WERI-Rb-1 (cell line): ENCODE measurements at places on chromosomes 16 and 17.

DNA sequence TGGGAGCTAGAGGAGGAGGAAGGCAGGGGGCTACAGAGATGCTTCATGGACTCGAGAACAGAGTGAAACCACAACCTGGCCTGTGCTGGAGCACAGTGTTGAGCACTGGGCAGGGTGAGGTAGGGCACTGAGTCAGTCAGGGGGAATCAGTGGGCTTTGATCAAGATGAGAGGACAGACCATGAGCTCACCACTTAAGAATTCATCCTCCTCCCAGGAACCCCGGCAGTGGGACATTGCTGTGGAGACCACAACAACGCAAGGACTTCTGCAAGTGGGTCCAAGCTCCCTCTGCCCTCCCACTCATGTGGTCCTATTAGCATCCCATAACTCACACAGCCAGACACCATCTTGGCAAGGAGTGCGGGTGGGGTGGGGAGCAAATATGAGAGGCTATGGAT lies 1.7 kb upstream of the CES5A start:
- DNase-seq, result no peak

- DNase-seq, result no peak
Measured at GRCh38 chr17:39318636-39319035, 82.8 kb downstream of the FBXL20 start.

GRCh38 chr17:32484041-32484461 lies 2.7 kb upstream of the CDK5R1 start:
- no peak for DNase-seq

DNA sequence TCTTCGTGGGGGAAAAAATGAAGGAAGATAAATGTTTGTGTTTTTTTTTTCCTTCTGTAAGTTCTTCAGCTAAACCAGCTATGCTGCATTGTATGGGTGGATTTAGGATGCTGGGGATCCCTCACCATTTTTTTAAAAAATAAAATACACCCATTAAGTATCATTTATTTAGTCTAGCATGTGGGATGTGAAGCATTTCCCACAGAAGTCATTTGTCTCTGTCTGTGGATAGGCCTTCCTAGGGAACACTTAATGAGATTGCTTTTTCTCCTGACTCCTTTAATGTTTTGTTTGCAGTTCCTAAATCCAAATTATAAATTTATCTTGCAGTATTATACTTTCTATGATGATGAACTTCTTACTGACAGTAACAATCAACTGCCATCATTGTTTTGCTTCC lies 146.7 kb downstream of the PPM1E start:
- DNase-seq, result no peak

DNA sequence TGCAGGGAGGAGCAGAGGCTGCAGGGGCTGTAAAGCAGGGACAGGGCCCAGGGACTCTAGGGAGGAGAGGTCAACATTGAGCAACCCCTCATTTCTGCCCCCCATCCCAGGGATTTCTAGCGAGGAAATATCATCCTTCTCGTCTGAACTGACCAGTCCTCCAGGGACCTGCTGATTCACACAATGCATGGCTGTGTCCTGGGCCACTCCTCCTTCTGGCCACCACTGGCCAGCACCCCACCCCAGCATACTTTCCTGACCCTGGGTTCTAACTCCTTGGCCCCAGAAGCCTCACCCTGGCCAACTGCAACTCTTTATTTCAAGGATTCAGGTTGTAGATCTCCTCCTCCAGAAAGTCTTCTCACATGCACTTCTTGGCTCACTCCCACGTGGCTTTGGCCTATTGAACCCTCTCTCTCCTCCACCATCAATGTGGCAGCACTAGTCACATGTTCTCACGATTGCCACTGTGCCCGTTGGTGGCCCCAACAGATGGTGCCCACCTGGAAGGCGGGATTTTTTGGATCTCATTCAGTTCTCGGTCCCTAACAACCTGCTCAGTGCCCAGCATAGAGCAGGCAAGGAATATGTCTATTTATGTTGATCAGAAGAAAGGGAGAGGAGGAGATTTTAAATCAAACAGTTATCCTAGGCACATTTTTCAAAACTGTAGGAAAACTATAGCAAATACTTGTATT lies 41.5 kb downstream of the CUEDC1 start:
- DNase-seq, result no peak

- DNase-seq, result no peak
Measured at GRCh38 chr16:22692916-22693637, 120.9 kb upstream of the HS3ST2 start.

DNA sequence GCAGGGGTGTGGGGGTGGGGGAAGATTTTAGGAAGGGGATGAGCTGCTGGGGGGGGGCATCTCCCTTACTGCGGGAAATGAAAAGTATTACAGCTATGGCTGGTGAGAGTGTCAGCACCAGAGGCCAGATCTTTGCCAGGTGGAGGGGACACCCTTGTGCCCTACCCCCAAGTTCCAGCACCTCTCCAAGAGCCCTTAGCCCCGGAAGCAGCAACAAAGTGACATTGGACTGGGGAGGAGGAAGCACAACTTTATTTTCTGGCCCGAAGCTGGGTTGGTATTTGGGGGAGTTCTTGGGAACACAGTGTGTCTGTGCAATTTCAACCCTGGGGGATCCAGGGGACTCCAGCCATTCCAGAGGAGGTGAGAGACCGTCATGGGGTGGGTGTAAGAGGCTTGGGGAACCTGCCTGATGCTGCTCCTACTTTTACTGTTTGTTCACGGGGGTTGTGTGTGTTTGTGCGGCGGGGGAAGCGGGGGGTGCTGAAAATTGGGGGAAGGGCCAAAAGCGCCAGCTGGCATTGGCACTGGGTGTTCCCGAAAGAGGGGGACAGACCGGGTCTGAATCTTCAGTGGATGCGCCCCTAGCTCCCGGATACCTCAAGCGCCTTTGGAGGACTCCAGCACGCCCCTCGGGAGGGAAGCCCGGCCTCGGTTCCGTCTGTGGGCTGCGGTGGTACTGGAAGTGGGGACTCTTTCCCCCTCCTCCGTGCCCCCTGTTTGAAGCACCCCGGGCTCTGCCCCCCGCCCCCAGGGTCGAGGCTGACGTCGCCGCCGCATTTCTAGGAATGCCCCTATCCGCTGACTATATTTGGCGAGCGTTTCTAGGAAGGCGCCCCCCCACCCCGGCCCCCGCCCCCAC lies 230.3 kb downstream of the MRTFB start:
- no peak for DNase-seq

- no peak for DNase-seq
Measured at GRCh38 chr17:61869138-61869537, 5.8 kb upstream of the BRIP1 start.

DNA sequence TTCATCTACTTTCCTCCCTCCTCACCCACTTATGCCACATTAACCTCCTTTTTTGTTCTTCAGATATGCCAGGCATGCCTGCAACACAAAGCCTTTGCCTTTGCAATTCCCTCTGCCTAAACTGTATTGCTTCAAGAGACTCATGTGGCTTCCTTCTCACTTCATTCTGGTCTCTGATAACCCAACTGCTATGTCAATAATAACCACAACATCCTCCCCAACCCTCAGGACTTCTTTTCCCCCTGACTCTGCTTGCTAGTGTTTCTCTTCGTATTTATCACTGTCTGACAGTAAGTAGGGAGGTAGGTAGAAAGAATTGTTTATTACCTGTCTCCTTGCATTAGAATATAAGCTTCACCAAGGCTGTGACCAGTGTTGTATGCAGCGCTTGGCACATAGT lies 22.4 kb downstream of the RBL2 start:
- DNase-seq, result no peak
